ENCODE measurements at places on chromosomes 5 and 9.

DNA sequence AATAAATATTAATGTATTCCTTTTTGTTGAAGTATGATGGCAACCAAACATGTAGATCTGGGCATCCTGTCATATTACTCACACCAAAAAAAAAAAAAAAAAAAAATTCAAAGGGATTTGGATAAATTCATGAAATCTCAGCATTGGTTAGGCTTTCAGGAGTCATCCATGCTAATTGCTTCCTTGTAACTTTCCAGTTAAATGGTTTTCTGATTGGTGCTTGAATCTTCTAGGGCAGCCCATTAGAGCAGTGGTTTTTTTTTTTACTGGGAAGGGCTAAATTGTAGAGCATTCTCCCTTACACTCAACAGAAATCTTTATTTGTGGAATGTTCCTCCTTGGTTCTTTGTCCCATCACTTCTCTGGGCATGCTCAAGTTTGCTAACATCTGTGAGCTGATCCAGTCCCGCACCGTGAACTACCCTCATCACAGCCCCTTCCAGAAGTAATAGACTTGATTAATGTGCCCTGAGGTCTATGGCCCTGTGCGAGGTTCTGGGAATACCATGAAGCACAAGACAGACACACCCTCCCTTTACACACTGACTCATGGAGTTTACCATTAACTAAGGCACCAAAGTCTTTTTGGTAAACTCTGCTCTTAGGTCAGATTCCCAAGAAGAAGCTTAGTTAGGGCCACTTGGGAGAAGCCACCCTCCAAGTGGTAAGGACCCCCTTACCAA lies 56.0 kb downstream of the RGS3 start:
- no peak for DNase-seq

DNA sequence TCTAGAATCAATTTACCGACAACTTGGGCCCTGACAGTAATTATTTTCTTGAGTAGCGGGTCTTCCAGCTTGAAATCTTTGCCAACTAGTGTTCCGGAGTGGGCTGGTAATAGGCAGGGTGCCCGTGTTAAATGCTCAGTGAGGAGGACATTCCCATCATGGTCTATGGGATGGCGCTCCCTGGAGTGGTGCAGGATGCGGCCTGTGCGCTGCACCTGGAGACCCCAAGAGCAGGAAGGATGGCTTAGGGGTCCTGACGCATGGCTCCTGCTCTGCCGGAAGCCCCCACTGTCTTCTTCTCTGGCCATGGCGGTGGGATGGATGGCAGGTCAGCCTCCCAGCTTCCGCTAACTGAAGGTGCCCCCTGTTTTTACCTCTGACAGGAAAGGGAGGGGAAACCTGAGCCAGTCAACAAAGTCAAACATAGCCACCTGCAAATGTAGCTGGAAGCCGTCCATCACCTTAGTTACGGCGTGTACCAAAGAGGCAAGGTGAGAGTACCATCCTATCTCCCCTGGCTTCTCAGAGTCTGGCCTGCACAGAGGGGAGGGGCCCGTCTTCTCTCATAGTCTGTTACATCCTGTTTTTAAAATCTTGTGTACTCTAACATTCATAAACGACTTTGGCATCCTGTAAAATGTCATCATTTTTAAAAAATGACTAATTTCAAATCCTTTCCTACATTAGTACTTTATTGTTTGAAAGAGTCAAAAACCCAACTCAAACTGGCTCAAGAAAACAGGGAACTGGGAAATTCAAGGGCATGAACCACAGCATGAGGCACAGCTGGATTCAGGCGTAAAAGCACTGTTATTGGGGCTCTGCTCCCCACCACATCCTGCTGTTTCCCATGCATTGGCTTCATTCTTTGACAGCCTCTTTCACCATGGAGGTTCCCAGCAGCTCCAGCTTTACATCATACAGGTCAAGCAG lies 28.5 kb upstream of the UNC5A start:
- no peak for DNase-seq

- no peak for DNase-seq
Measured at GRCh38 chr5:131384173-131384572, 120.3 kb downstream of the CDC42SE2 start.

DNA sequence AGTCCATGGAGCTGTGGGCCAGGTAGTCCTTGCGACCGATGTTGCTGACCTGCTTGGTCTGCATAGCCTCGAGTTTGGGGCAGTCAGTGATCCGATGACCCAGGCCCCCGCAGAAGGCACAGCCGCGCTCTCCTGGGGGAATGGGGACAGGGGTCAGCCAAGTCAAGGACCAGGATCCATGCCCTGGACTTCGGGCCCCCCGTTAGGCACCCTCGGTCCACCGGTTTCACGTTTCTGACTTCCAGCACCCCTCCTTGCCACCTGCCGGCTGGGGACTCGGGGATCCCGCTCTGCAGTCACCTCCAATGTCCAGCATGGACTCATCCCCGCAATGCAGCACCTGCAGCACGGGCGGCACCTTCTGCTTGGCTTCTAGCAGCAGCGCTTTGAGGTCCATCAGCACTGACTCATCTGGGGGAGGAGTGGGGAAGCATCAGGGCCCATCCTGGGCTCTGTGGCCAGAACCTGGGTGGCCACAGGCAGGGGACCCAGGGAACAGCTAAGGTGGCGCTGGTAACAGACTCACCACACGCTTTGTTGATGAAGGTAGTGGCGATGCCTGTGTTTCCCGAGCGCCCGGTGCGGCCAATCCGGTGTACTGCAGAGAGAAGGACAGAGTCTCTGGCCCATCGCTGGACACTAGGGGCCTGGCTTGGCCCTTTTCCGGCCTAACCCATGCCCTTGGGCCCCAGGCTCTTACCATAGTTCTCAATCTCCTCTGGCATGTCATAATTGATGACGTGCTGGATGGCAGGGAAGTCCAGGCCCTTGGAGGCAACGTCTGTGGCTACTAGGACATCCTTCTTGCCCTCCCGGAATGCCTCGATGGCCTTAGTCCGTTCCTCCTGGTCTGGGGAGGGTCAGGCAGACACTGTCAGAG lies 2.4 kb upstream of the DOK3 start:
- DNase-seq, result no peak

DNA sequence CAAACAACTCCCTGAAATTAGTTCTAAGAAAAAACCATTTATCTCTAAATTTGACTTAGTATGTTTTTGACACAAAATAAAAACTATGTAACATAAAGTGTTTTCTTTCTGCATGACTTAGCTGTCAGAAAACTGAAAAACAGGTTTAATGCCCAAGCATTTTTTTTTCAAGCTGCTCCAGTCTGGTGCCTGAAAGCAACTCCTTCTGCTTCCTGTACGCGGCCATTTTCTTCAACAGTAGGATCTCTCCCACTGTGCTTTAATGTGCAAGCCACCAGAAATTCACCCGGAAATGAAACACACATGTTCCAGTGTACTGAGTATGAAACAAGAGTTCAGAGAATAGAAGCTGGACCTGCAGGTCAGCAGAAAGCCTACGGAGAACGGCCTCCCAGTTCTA lies 161.2 kb downstream of the MED27 start:
- no peak for DNase-seq

DNA sequence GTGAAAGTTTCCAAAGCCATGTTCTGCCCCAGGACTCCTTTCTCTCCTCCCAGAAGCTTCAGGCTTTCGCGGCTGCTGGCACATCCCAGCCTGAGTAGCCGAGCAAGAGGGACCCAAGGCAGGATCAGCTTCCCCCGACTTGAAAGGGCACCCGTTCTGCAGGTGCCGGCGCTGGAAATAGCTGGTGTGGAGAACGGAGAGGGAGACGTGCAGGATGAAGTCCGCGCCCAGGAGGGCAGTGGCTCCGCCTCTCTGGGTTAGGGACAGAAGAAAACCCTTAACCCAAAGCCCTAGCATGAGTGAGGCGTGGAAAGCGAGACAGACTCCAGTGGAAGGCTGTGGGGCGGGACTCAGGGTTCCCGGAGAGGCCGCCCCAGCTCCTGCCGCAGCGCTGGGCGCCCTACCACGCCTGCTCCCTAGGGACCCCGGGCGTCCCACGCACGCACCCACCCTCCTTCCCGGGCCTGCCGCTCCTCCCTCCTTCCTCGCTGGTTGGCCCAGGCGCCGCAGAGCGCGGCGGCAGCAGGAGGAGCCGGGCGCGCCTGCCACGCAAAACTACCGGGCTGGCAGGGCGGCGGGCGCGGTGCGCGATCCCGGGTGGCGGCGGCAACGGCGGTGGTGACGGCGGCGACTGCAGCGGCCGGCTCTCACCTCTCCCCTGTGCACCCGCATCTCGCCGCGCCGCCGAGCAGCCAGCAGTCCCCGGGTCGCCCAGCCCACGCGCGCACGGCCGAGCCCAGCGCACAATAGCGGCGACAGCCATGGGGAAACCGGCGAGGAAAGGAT lies at the start of gene SLC1A1:
TSS of gene SLC1A1 (plus strand) at position 550 of the 786 bp plus-strand sequence. CDS start at position 762, 212 bp downstream.
- no peak for DNase-seq

GRCh38 chr5:18967637-18968036 lies 1020.4 kb downstream of the CDH18 start:
- no peak for DNase-seq

- no peak for DNase-seq
Measured at GRCh38 chr9:107932046-107932445, 442.5 kb upstream of the KLF4 start.

DNA sequence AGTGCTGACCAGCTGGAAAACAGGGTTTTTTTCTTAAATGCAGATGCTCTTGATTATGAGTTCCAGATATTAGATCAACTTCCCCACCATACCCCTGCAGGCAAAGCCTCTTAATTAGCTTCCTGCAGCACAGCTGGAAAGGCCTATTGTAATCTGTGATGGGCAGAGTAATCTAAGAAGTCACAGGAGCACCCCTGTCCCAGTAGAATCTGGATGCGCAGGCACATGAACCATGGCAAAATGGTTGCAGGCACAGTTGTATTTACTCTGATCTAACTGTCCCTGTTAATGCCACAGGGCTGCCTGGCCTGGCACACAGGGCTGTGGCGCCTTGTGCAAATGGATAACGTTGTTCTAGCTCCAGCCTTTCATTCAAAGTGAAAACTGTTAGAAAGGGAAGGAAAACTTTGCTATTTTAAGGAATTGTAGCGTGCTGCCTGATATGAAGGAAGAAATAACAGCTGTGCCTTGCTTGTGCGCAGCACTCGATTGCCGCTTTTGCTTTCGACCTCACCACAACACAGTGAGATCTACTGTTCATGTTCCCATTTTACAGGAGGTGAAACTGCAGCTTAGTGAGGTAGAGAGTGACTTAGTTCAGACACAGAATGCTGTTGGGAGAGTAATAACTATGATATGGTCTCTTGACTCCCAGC lies 2.3 kb downstream of the TGFBI start:
- DNase-seq, result no peak

- no peak for DNase-seq
Measured at GRCh38 chr5:24714746-24715145, 70.0 kb upstream of the CDH10 start.

- DNase-seq, result no peak
Measured at GRCh38 chr5:11719888-11720481, 184.3 kb downstream of the CTNND2 start.

DNA sequence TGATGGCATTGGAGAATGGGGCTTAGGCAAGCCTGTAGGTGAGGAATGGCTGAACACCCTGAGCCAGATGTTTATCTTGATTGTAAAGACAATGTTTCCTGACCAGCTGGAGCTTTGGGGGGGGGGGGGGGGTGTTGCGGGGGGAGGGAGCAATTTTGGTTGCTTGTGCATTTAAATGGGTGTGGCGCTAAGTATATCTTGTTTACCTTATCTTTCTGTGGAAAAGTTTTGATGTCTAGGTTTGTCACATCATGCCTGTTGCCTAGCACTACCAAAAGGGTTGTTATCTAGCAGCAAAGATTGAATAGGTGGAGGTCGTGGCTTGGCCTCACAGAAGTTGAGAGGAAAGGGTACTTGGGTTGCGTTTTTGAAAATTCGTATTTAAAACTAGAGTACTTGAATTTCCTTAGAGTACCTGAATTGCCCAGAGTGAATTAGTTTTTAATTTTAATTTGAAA lies 1.3 kb downstream of the SMAD5 start:
- DNase-seq, result no peak

All from stimulated activated CD4-positive, alpha-beta T cell treated with anti-CD3 and anti-CD28 coated beads, Interleukin-1b, Interleukin-23, amount 100 ng/mL, for 1 hour (primary cell).